A549 treated with RU486 at 1 μM for 4 hours (cell line): ENCODE measurements at places on chromosomes 6 and 20. TPM values are rescaled to one million over a fixed set of nuclear protein-coding genes. Genes with fewer than 3 reads are reported as not detected.

The BPIFB1 gene
- 0.13 to 0.19 TPM in 2 of 5 replicates, not detected in the others for total RNA-seq

The FERMT1 gene
- total RNA-seq, result 15.8 to 17.7 TPM (median 17.0 TPM) in 5 replicates

The COQ3 gene
- total RNA-seq, result 10.4 to 12.1 TPM (median 11.6 TPM) in 5 replicates

The MLIP gene
- not detected in 5 replicates for total RNA-seq

The C20orf144 gene
- total RNA-seq, result 0.07 to 0.13 TPM (median 0.09 TPM) in 4 of 5 replicates, not detected in the other

The SLC26A8 gene
- total RNA-seq, result not detected in 5 replicates

The KIAA1755 gene
- 0.11 to 0.21 TPM (median 0.15 TPM) in 4 of 5 replicates, not detected in the other for total RNA-seq

The RIMS1 gene
- total RNA-seq, result not detected in 5 replicates

The OR2B3 gene
- total RNA-seq, result not detected in 5 replicates

The BPIFB2 gene
- not detected in 5 replicates for total RNA-seq

The PDYN gene
- 0.06 TPM in 1 of 5 replicates, not detected in the others for total RNA-seq

The GLP1R gene
- total RNA-seq, result not detected in 5 replicates
